CD4-positive, alpha-beta T cell treated with Interleukin-10 for 1 hour (primary cell): ENCODE measurements at places on chromosomes 3 and 15.

DNA sequence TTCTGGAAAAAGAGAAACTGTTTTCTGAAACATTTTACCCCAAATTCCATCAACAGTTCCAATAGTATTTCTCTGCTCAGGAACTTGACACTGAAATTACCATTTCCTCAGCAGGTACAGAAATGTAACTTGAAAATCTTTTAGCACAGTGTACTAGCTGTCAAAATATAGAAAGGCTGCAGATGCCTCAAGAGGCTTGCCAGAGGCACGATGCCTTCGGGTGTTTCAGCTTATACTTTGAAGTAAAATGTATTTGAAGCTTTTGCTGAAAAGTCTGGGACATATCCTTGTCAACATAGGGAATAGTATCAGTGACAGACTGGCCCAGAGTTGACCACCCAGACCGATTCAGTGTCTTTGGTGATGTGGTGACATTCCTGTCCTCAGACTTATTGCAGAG is 154.4 kb upstream of the CHRM5 start:
- no peak for DNase-seq

- no peak for DNase-seq
Measured at GRCh38 chr15:75107516-75107907, 84.1 kb downstream of the PPCDC start.

DNA sequence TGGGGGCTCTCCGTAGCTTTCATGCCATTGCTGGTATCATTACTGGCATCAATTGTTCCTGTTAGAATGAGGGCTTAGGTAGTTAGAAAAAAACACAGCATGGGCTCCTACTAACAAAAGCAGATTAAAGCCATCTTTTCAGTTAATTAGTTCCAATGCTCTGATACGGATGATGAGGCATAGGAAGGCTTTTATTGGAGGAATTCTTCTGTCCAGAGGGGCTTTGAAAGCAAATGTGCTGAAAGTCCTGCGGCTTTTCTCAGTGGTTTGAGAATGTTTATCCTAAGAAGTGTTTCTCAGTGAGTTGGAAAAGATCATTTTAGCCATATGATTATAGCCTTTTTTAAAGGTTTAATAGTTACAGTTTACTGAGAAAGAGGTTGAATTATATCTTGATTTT is 198.5 kb downstream of the THSD4 start:
- DNase-seq: no peak

GRCh38 chr3:114242947-114243346 is 5.6 kb upstream of the ZNF80 start:
- DNase-seq: no peak

- DNase-seq: no peak
Measured at GRCh38 chr3:50255251-50255615, 13.7 kb upstream of the SEMA3B start.

GRCh38 chr3:104547031-104547430 is 819.7 kb upstream of the ALCAM start:
- DNase-seq: no peak

GRCh38 chr15:95857758-95858157 is 472.7 kb upstream of the NR2F2 start:
- DNase-seq: no peak

DNA sequence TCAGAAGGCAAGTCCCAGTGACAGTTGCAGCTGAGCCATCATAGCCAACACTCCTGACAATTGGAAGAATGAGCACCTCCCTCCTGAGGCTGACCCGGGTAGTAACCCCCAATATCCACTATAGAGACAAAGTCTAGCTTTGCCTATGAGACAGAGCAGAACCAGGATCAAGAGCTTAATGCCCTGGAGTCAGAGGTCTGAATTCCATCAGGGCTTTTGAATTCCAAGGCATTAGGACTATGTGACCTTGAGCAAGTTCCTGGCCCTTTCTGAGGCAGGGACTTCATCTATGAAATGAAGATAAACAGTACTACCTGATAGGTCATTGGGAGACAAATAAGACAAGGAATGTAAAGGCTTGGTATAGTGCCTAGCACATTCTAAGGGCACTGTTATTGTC is 3.1 kb upstream of the INAFM2 start:
- no peak for DNase-seq

- no peak for DNase-seq
Measured at GRCh38 chr3:171825222-171825828, 15.0 kb upstream of the PLD1 start.

DNA sequence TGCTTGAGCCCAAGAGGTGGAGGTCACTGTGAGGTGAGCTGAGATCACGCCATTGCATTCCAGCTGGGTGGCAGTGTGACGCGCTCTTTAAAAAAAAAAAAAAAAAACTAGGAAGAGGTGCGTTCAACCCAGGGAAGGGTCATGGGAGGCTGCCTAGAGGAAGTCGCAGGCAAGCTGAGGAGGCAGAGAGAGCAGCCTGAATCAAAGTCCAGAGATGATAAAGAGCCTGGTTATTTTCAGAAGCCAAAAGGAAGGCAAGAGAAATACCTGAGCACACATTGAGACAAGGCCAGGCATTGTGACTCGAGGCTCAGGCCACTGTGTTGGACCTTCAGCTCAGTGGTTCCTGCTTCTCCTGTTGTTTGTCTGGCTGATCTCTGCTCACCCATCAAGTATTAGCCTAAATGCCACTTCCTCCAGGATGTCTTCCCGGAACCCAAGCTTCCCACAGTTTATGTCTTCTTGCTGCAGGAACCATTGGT is 16.1 kb upstream of the GCNT3 start:
- no peak for DNase-seq
